ENCODE measurements at places on chromosomes 12 and 14.
A peak's percentile ranks its signal among the peaks of the same experiment; 100 is the strongest.

GRCh38 chr12:121986489-121987245 lies 35.0 kb upstream of the BCL7A start:
- DNase-seq, result no peak

DNA sequence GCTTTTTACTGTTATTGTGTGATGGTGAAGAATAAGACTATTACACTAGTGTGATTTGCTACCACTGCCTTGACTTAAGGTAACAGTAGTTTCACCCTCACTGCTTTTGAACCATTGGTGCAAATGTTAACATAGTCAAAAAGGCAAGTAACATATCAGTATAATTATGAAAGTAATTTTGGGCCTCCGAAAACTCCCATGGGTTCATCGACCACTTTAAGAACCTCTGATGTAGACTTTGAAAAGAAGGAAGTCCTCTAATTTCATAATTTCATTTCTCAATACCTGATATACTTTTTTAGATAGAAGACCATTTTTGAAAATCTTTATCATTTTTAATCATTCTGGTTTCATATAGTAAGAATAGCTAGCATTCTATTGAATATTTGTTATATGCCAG lies 57.7 kb downstream of the ETNK1 start:
- no peak for DNase-seq

- DNase-seq, result no peak
Measured at GRCh38 chr12:110590806-110591326, 7.7 kb upstream of the PPTC7 start.

DNA sequence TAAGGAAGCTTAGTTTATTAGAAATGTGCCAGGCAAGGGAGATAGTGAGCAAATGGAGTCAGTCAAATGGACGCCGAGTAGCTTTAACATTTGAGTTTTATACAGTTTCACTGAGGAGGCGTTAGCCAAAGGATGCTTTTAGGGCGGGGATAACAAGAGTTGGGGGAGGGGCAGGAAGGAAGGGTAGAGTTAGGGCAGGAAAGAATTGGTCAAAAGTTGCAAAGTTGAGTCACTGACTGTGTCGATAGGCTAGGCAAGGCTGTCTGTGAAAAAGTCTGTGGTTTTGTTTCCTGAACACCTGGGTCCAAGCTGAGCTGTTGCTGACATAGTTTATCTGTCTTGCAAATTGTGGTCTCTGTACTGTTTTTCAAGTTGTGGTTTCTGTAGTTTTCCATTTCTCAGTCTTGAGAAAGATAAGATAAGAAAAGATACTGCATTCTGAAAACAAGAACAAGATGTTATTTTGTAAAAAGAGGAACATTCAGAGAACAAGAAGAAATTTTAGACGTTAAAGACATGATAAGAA lies 62.6 kb upstream of the RESF1 start:
- DNase-seq, result peak; percentile 50

- no peak for DNase-seq
Measured at GRCh38 chr12:126899926-126900792, 1366.8 kb upstream of the TMEM132C start.

DNA sequence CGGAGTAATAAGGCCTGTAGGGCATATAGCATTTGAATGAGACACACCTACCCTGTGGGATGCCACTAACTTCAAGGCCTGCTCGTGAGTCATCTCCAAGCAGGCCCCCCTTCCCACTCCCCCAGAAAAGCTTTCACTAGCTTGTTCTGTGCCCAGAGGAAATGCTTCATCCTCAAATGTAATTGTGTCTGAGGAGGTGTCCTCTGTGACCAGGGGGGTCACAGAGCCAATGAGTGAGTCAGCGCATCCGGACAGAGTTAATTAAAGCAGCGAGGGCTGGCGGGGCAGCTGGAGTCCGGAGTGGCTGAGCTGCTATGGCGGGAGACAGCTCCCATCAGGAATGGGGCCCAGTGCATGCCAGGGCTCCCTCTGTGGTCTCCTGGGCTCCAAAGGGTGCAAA lies 27.0 kb upstream of the ESRRB start:
- peak; percentile 77 for DNase-seq

- DNase-seq, result no peak
Measured at GRCh38 chr12:15710860-15711510, 78.2 kb downstream of the EPS8 start.

GRCh38 chr12:65948320-65949008 lies 124.2 kb downstream of the HMGA2 start:
- DNase-seq, result peak; percentile 89

GRCh38 chr14:59425322-59425935 lies 39.8 kb downstream of the GPR135 start:
- no peak for DNase-seq

DNA sequence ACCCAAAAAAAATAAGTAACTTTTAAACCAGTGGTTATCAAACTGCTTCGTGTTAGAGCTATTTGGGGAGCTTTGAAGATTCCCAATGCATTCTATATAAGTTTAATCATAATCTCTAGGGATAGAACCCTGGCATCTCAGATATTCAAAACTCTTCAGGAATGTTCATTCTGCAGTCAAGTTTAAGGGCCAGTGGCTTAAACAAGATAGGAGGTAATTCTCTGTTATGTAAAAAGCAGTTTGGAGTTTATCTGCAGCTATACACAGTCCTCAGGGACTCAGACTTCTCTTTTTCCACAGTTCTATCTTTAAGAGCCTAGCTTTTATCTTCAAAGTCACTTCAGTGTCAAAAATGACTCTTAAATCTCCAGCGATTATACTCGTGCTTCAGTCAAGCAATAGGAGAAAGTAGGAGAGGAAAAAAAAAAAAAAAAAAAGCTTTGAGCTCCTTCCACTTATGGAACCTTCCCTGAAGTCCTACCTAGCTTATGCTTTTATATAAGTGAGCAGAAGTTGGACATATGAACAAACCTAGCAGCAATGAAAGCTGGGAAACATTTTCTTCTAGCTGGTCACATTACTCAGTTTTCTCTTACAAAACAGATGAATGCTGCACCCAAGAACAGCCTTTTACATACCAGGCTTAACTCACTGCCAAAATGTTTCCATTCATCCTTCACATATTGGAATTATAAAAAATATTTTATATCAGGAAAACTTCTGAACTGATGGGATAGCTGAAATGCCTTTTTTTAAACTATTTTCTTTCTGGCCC lies 302.8 kb downstream of the FSCB start:
- peak; percentile 4 for DNase-seq

DNA sequence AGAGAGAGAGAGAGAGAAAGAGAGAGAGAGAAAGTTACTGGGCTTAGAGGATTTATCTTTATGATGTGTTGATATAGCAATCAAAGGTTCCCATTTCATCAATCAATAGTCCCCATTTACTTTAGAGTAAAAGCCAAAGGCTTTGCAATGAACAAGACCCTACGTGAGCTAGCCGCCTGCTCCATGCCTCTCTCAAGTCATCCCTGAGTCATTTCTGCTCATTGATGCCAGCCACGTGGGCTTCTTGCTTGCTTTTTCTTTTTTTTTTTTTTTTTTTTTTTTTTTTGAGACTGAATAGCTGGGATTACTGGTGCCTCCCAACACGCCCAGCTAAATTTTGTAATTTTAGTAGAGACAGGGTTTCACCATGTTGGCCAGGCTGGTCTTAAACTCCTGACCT lies 70.9 kb downstream of the GPR135 start:
- no peak for DNase-seq

Data from urothelium cell line (cell line).